ENCODE measurements at places on chromosomes 5 and 9. TPM values are rescaled to one million over a fixed set of nuclear protein-coding genes. Genes with fewer than 3 reads are reported as not detected.

DNA sequence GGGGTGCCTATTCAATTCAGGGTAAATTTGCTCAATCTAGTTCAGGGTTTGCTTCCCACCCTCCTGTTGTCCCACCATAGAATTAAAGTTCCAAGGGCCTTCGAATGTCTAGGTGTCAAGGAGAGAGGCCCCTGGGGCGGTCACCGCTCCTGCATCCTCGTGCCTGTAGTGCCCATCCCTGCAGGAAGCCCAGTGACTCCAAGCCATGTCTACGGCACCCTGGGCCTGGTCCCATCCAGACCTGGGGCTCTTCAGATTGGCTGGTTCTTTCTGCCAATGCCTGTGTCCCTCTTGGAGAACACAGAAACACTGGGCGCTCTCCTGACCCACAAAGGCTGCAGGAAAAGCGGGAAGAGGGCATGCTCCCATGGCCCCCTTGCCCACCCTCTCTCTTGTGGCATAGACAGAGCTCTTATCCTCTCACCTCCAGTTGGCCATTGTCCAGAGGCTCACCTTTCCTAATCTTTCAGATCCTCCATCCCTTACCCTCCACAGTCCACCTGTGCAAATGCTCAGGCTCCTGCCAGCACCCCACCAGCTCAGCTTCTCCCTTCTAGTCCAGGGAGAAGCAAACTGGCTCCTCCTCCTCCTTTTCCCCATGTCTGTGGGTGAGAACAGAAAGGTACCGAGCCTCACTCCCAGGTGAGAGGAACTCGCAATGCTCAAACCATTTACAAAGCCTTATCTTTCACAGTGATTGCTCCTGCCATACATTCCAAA, 253.0 kb upstream of the IRX2 start:
- DNase-seq = no peak

DNA sequence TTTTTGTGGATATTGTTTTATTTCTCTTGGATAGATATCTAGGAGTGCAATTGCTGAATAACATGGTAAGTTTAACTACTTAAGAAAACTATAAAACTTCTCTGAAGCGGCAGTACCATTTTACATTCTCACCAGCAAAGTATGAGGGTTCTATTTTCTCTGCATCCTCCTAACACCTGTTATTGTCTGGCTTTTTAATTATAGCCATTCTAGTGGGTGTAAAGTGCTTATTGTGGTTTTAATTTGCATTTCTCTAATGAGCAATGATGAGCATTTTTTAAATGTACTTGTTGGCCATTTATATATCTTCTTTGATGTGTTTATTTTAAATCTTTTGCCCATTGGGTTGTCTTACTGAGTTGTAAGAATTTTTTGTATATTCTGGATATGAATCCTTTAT, 28.7 kb downstream of the SMIM32 start:
- DNase-seq = no peak

DNA sequence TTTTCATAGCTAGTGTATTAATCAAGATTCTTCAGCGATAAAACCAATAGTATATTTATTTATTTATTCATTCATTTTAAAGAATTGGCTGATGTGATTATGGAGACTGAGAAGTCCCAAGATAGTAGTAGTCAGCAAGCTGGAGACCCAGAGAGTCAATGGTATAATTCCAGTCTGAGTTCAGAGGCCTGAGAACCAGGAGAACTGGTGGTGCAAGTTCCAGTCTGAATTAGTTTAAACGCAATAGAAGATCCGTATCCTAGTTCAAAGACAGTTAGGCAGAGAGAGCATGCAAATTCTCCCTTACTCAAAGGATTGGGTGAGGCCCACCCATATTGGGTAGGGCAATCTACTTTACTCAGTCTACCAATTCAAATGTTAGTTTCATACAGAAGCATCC, 364.2 kb upstream of the RPS23 start:
- DNase-seq = no peak

DNA sequence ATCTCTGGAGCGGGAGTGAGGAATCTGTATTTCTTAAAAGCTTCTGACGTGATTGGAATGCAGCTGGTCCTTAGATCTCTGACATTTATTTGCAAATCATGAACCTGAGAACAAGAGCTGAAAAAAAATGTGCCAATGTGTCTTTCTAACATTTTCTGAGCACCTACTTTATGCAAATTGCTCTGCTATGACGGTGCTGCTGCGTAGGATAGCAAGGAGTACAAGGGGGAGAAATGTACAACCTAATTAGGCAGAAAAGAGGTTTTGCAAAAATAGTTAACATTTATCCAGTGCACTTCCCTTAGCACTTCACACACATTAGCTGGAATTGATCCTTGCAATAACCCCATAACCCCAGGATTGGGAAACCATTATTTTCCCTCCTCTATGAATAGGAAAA, 357.5 kb downstream of the TLE4 start:
- no peak for DNase-seq

DNA sequence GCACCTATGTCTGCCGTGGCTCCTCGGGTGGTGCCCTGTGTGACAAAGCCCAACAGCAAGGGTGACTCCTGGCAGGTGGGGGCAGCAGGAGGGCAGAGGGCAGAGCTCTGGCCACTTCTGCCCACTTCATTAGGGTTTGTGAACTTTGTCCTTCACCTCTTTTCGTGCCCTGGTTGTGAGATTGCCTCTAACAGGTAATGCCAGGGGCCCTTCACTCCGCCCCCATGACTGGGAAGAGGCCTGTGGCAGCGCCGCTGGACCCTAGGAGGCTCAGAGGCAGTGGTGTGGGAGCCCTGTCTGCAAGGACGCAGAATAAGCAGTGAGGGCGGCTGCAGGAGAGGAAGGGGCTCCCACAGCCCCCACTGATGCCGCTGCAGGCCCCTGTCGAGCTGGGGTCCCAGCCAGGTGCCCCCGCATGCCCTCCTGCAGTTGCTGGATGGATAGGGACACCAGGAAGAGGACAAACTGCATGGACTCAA, 108.7 kb upstream of the LMX1B start:
- DNase-seq = no peak

GRCh38 chr5:107778647-107779046, 107.9 kb upstream of the EFNA5 start:
- DNase-seq = no peak

GRCh38 chr5:57805732-57806131, 323.1 kb upstream of the ACTBL2 start:
- no peak for DNase-seq

DNA sequence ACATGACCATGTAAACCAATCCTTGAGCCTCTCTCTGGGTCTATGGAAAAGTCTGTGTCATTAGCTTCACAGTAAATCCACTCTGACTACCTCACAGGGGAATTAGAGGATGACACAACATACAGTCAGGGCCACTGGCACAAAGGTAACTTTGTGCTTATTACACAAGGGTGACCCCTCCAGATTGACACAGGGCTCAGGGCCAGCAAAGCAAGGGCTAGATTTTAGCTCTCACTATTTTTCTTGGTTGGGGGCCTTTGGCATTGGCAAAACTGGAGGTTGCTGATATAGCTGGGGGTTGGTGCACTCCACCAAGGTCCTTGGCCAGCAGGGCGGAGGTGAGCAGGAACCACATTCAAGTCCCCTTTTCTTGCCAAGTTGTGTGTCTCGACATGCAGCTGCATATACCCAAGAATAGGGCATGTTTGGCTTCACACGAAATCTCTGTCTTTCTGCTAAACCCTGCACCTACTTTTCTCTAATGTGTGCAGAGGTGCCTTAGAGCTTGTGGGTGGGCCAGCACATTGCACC, 15.2 kb upstream of the OSMR start:
- DNase-seq = peak; percentile 96

DNA sequence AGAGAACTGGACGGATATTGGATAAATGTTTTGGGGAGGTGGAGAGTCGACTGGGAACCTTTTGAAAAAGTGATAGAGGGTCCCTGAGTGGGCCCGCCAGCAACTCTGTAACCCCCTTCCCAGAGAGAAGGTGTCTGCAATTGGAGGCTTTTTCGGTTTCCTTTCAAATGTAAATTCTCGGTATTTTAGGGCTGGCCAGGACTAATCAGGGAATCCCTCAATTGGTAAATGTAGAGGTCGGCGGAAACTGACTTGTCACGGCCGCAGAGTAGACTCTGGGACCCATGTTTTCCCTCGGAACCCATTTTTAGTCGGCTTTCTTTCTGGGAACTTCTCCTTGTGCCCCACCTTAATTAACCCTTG, 524 bp downstream of the CCNB1 start:
- DNase-seq = no peak

DNA sequence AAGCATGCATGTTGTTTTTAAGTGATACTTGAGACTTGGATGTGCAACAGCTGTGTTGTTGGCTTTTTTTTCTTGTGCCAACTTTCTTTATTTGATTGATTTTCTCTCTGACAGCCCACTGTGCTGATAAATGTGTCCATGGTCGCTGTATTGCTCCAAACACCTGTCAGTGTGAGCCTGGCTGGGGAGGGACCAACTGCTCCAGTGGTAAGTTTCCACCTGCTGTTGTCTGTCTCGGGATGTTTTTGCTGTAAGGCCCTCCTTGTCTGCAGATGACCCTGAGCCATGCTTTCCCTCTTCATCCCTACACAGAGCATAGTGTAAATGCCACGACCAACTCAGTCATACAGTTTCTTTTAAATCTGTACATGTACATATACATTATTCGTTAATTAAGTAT, 79.2 kb downstream of the MEGF10 start:
- DNase-seq = no peak

DNA sequence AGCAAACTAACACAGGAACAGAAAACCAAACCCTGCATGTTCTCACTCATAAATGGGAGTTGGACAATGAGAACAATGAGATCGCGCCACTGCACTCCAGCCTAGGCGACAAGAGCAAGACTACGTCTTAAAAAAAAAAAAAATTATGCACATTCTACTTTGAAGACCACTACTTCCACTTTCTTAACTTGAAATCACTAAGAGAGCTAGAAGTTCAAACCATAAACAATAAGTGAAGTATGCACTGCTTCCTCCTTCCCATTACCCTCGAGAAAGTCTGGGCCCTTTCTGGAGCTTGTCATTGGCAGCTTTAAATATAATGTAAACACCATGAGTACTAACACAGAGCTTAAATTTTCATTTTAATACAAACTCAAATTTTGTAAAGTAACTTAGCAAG, 94.9 kb downstream of the TLE1 start:
- no peak for DNase-seq

GRCh38 chr5:109563739-109564138, 126.0 kb upstream of the MAN2A1 start:
- no peak for DNase-seq

GRCh38 chr5:67020096-67020615, 176.4 kb downstream of the CD180 start:
- DNase-seq = no peak

DNA sequence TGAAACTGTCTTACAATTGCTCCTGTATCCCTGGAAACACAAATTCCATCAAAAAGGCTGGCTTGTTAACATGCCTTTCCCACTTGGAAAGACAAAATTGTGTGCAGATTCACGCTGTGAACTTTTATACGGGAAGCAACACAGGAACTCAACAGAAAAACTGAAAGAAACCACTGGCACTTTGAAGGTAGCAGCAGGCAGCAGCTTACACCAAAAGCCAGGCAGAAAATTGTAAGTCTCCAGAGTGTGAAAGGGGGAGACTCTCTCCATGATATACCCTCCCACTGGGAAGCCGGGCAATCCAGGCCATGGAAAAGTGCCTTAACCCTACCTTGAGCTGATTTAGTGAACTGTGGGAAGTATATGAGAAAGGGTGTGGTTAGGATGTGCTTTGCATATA, 943.7 kb downstream of the CDH18 start:
- no peak for DNase-seq

- no peak for DNase-seq
These were observed 1731.2 kb upstream of the CDH6 start for GRCh38 chr5:29462241-29462640.

GRCh38 chr5:96851312-96852062, 24.8 kb upstream of the ERAP2 start:
- no peak for DNase-seq

- DNase-seq = peak; percentile 65
These were observed 67.0 kb upstream of the CDK5RAP2 start for GRCh38 chr9:120646948-120647347.

GRCh38 chr5:122870219-122870856, 24.9 kb downstream of the SNX24 start:
- DNase-seq = no peak

DNA sequence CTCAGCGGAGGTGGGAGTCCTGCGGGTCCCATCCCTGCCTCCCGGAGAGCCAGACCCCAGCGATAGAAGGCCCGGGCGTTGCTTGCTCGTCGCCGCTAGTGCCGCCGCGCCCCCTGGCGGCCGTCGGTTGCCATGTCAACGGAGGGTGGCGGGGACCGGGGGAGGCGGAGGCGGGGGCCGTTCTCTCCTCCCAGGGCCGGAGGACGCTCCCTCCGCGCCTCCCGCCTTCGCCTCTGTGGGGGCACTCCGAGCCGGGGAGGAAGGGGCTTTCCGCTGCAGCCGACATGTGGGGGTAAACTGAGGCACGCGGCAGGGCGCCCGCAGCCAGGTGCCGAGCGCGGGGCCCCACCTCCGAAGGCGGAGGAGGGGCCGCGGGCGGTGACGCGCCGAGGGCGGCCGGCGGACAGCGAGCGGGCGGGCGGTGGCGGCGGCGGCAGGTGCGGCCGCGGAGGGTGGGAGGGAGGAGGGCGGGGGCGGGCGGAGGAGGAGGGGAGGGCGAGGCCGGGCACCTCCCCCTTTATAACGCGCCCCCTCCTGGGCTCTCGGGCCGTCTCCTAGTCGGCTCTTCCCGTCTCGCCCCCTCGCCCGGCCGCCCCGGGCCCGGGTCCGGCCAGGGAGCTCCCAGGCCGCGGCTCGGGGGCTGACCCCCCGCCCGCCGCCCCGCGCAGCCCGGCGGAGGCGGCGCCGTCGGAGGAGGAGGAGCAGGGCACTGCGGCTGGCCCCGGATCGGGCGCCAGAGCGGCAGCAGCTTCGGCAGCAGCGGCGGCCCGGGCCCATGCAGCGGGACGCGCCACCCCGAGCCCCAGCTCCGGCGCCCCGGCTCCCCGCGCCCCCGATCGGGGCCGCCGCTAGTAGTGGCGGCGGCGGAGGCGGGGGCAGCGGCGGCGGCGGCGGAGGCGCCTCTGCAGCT, 556 bp upstream of the CDK9 start:
- peak; percentile 51 for DNase-seq

DNA sequence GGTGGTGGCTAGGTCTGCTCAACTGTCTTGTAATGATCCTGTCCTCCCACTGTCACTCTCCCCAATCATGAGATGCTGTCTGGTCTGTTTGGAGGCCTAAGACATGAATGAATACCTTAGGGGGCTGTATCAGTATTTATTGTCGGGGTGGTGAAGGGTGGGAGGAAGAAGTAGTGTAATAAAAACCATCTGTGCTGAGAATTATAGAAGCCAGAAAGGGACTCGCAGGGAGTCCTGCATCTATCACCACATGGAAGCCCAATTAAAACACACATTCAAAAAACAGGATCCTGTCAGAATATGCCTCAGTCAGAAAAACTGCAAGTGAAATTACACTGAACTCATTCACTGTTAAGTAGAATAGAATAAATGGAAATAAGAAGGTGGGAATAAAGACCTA, 1134.3 kb upstream of the C9orf72 start:
- no peak for DNase-seq

GRCh38 chr9:6931913-6932312, 174.1 kb downstream of the KDM4C start:
- peak; percentile 65 for DNase-seq

GRCh38 chr9:6634444-6634843, 11.1 kb downstream of the GLDC start:
- DNase-seq = no peak

- DNase-seq = no peak
These were observed 6.8 kb downstream of the RPS14 start for GRCh38 chr5:150442699-150443080.

The SOHLH1 gene
- 0.32 TPM for total RNA-seq

The PCDHA4 gene
- total RNA-seq = not detected

The PDLIM4 gene
- total RNA-seq = 1.1 TPM

The CCDC180 gene
- 1.5 TPM for total RNA-seq

The STK32A gene
- not detected for total RNA-seq

The GALNT12 gene
- total RNA-seq = not detected

The DBH gene
- not detected for total RNA-seq

The SGTB gene
- 11.2 TPM for total RNA-seq

Measured in HepG2 (cell line).